ENCODE measurements at places on chromosomes 3 and 15.

- no peak for DNase-seq
These were observed 123.0 kb downstream of the PEAK1 start for GRCh38 chr15:77296773-77297337.

DNA sequence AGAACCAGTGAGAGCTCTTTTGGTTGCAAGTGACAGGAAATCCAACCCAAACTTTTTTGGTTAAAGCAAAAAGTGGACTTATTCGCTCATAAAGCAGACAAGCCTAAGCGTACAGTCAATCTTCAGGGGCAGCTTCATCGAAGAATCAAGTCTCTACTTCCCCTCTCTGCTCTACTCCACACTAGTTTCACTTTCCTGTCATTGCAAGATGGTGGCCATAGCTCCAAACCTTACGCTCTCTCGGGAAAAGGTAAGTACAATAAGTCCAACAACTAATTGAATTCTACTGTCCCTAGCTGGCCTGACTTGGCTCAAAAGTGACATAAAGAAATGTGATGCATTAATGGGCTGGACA, 24.9 kb upstream of the ZNF710 start:
- DNase-seq, result no peak

- peak; percentile 79 for DNase-seq
These were observed at the start of gene NCKIPSD for GRCh38 chr3:48685603-48686511. Gene NCKIPSD (minus strand): TSS chr3:48685915. CDS start chr3:48685807, 108 bp downstream.

- DNase-seq, result no peak
These were observed 83.4 kb downstream of the FEZF2 start for GRCh38 chr3:62289922-62290321.

DNA sequence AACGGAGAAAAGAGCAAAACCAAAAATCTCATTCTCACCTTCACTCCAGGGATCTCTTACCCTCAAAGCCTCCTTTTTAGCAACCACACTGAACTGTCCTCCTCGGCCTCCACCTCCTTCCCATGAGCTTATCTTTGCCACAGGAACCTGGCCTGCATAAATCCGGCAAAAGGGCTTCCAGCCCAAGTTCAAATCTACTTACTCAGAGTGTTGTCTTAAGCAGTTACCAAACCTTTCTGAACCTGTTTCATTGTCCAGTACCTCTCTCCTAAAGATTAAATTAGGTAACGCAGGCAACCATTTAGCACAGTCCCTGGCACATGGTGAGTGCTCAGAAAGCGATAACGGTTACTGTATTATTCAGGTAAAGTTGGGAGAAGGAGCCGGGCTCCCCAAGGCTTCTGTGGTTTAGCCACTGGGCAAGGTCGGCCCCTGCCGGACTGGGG, 777 bp downstream of the CIB1 start:
- DNase-seq, result no peak

GRCh38 chr3:36795622-36796021, 31.3 kb upstream of the DCLK3 start:
- no peak for DNase-seq

GRCh38 chr3:71264840-71265239, 318.7 kb downstream of the FOXP1 start:
- no peak for DNase-seq

- no peak for DNase-seq
These were observed 644 bp upstream of the NGLY1 start for GRCh38 chr3:25783661-25784512.

DNA sequence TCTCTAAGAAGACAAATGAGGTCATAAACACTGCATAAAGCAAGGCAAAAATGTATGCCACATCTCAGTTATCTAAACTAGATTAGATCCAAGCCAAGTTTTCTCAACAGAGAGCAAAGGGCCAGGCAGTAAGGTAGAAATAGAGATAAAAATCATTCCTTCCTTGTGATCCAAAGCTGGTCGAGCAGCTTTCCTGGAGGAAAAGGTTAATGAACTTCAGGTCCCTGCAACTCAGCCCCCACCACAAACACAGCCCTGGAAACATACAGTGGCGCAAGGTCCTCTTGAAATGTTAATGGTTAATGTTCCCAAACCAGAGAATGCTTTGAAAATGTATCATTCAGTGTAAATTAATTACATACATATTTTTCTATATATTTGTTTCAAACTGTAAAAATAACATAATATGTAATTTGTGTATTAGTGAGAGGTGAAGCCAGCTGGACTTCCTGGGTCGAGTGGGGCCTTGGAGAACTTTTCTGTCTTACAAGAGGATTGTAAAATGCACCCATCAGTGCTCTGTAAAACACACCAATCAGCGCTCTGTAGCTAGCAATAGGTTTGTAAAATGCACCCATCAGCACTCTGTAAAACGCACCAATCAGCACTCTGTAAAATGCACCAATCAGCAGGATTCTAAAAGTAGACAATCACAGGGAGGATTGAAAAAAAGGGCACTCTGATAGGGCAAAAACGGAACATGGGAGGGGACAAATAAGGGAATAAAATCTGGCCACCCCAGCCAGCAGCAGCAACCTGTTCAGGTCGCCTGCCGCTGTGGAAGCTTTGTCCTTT, 17.1 kb downstream of the LYSMD2 start:
- DNase-seq, result no peak

GRCh38 chr15:98226578-98226977, 266.1 kb downstream of the ARRDC4 start:
- DNase-seq, result no peak

DNA sequence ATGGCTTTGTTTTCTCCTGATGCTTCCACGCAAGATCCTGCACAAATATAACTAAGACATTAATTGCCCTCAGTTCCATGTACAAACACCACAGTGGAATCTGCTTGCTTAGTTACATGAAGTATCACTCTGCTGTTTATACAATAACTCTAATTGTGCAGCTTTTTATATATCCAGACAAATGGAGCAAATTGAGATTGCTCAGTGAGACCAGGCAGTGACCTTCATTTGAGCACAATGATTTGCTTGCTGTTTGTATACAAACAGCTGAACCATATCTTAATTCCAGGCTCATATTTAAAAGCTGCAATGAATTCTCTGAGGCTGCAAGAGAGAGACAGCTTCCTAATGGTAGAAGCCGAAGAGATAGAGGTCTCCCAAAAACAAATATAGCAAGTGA, 243.7 kb downstream of the CADPS start:
- DNase-seq, result no peak

DNA sequence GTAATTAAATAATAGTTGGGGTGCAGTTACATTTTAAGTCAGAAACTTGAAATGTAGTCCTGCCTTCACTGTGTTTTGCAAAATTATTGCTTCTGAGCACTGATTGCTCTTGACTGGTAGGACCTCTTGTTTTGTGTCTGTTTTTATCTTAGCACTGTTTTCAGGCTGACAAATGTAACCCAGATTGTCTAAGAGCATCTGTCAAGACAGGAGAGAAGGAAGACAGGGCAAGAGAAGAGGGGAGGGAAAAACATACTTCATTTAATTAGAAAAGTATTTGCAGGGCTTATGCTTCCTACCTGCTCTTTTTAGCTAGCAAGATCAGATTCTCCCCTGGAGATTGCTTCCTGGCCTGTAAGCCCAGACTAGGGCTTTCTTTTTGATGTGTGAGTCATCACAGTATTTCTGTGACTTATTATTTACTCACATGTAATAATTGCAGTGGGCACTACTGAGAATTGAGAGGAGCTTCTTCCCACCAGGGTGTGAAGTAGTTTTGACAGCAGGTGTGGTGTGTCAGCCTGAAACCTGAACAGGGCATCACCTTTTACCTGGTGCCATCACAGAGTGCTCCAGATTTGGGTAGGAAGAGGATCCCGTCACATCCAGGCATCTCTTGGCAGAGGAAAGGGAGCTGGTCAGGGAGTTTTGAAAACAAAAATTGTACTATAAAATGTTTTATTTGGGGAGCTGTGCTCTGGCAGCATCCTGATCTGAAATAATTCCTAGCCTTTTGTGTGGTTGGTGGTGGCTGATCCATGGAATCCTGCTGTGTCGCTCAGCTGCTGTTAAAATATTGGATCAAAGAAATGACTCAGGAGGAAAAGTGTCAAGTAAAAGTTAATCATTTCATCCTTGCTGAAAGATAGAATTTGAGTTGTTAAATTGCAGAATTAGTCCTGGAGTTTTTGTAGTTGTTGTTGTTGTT, 98.2 kb downstream of the TMEM108 start:
- DNase-seq, result no peak

DNA sequence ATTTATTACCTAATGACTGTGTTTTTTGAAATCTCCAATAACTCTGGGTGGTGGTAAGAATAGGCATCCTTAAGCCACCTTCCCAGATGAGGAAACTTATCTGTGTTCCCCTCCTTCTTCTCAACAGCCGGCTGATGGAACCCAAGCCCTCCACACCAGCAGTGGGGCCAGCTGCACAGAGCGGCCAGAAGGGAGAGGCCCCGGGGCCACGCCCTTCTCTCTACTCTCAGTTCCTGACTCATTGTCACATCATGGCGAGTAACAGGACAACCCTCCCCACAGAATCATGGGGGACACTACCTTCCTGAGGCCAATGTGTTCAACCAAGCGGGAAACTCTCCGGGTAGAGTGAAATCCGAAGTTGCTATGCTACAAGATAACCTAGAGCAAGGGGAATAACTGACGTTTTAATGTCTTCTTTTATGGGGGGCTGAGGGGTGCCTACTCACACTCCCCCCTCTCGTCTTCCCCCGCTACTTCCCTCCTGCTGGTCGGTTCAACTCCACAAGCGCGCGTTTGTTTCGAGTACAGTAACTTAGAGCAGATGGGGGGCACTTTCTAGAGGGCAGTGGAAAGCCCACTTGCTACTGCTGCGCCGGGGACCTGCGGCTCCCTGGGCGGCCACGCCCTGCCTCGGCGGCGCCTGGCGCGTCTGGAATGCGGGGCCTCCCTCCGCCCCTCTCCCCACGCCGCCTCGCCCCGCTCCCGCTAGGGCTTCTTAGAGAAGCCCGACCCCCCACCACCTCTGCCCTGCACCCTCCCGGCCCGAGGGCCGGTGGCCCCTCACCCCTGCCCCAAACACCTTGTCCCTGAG, 621 bp downstream of the ANXA2 start:
- peak; percentile 14 for DNase-seq

DNA sequence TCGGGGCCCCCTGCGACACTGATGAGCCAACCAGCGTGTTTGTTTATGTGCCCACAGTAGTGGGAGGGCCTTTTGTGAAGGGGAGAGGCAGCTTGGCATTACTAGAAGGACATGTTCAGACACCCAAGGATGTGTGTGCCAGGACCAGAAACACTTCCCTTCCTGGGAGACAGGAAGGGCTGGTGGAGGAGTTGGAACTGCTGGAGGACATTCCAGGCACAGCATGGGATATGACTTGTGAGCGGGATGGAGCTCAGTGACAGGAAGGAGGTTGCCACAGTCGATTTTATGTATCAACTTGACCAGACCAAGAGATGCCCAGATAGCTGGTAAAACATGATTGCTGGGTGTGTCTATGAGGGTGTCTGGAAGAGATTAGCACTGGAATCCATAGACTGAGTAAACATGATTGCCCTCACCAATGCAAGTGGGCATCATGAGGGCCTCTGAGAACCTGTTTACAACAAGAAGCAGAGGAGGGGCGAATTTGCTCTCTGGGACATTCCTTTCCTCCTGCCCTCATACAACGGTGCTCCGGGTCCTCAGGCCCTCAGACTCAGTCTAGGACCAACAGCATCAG, 106.4 kb upstream of the TLE3 start:
- no peak for DNase-seq

DNA sequence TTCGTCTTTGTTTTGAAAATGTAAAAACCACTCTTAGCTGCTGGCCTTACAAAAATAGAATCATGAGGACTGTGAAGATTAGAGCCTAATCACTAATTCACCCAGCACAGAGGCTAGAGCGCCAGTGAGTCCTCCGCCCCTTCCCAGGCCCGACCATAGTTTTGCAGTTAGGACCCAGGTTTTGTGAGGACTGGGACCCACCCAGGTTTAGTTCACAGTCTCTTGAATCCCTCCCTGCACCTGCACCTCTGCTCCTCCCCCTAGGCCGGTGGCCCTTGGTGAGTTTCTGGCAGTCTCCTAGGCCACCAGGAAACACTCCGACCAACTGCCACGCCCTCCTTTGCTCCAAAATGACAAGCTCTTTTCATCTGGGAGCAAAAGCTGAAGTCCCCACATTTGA, 136.0 kb upstream of the CCDC54 start:
- DNase-seq, result no peak

GRCh38 chr3:168688267-168688666, 592.5 kb upstream of the GOLIM4 start:
- no peak for DNase-seq

GRCh38 chr3:15667484-15667883, 65.9 kb downstream of the BTD start:
- DNase-seq, result no peak

DNA sequence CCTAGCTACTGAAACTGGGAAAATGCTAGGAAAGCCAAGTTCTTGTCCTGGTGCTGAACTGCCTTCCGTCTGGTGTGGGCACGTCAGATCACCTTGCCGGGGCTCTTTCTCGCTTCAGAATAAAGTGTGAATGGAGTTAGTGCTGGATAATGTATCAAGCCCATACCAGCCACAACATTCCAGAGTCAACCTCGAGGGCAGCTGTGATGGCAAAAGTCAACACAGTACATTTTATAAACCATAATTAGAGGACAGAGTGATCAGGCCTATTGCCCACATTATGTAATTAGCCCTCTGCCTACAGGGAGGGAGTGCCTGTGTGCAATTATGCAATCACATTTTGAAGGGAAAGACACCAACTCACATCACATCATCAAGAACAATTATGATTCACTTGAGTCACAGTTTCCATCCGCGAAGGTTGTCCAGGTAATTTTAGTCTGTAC, 165.2 kb downstream of the RORA start:
- DNase-seq, result no peak

Measured in stimulated activated CD4-positive, alpha-beta T cell treated with anti-CD3 and anti-CD28 coated beads, TNF-alpha, amount 100 ng/mL, for 1 hour (primary cell).